ENCODE measurements at places on chromosomes 7 and 10.

GRCh38 chr7:2409745-2410414 is 6.5 kb downstream of the CHST12 start:
- DNase-seq = no peak

- no peak for DNase-seq
Observed at GRCh38 chr10:48463318-48464003, 141.4 kb downstream of the ARHGAP22 start.

- no peak for DNase-seq
Observed at GRCh38 chr7:151679071-151679708, 159.5 kb upstream of the RHEB start.

DNA sequence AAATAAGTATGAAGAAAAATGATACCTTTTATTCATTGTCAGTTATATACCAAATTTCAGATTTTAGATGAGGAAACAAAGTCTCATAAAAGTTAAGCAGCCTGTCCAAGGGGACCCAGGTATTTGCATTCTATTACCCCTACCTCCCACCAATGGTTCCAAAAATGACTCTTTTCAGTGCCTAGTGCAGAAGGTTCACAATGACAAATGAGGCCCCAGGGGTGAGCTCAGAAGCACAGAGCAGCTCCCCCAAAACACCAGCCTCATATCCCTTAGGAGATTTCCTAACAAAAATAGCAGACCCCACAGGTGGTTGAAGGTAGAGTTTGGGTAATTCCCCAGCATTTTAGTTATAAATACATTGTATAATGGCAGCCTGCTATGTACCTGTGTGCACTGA is 168.6 kb downstream of the REEP3 start:
- DNase-seq = no peak

GRCh38 chr7:116955340-116955739 is 2.0 kb downstream of the ST7 start:
- DNase-seq = no peak

DNA sequence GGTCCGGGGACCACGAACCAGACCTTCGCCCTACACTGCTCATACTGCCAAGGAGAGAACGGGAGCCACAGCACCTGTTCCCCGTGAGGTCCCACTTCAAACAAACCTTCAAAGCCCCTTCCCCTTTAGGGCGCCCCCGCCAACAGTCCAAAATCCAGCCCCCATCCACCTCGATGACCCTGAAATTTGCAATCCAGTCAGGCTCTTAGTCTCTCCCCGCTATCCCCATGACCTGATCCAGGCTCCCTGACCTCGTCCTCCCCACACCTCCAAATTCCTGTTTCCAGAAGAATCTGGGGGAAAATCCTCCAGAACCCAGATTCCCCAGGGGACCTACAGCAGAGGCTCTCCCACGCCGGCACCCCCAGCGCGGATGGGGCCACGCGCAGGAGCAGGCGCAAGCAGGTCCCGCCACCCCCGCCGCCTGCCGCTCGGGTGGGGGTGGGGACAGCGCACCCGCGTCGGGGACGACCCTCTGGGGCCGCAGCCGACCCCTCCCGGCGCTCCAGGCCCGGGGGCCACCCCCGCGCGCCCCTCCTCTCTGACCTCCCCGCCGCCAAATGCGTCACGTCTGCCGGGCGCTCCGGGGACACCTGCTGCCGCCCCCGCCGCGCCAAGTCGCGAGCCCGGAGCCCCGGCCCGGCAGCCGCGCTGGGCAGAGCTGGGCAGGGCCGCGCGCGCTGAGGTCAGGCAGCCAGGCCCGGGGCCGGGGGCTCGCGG is 753 bp downstream of the CAMK2B start:
- no peak for DNase-seq

- no peak for DNase-seq
Observed at GRCh38 chr10:78338717-78339116, 305.1 kb downstream of the RPS24 start.

GRCh38 chr10:74135452-74135851 is 15.2 kb downstream of the AP3M1 start:
- no peak for DNase-seq

DNA sequence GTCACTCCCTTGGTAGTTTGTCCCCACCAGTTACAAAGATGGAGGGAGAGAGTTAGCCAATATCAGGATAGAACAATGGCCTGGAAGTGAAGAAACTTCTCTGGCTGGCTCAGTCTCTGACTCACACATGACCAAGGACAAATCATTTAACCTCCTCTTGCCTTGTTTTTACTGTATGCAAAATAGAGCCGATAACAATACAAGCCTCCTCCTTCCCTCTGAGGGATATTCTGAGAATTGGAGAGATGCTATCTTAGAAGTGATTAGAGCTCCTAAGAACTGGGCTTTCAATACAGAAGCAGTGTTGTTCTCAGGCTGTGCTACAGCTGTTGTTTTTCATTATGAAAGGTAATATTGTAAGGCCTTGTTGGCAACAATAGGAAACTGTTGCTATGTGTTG is 87.7 kb upstream of the EGR2 start:
- DNase-seq = no peak

DNA sequence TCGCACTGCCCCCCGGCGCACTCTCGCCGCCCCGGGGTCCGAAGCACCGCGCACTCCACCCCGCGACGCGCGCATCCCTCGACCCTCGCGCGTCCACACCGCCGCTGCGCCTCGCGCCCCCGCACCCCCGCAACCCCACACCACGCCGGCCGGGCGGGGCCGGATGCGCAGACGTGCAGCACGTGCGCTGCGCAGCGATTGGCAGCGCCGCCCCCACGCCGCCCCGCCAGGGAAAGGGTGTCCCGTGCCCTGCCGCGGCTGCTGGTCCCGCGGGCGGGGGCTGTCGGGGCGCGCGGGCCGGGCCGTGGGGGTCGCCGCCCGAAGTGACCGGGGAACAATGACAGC is 53.7 kb upstream of the KDM7A start:
- peak; percentile 82 for DNase-seq

GRCh38 chr7:157687845-157688532 is 351.2 kb downstream of the DNAJB6 start:
- no peak for DNase-seq

GRCh38 chr10:58807629-58808022 is 295.0 kb downstream of the BICC1 start:
- no peak for DNase-seq

DNA sequence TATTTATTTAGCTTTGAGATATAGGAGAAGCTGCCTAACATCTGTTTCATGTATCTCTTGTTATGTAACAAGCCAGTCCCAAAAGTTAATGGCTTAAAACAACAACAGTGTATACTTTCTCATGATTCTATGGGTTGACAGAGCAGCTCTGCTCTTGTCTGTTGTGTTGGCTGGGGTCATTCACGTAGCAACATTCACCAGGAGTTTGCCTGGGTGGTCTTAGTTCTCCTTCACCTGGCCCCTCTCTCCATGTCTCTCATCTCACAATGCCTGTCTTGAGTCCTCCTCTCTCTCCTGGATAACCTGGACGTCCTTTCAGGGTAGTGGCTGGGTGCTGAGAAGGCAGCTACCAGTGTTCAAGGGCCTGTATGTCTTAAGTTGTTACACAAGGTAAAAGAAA is 27.5 kb downstream of the INPP5F start:
- DNase-seq = no peak

DNA sequence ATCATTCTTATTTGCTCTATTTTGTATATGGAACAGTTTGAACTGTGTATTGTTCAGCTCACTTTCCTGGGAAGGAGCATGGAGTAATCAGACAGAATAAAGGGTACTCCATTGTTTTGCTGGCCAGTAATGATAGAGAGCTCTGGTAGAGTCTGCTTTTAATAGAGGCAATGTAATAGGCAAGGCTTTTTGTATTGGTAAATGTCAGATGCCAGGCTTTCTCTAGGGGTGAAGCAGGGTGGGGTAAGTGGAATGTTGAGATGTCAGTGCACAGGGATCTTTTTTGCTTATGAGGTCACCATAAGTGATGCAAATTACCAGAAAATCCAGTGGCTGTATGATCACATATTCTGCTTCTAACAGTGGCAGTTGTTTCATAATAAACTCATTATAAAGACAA is 1088.3 kb upstream of the SORCS1 start:
- DNase-seq = no peak

- no peak for DNase-seq
Observed at GRCh38 chr7:25891591-25891990, 260.4 kb upstream of the NFE2L3 start.

DNA sequence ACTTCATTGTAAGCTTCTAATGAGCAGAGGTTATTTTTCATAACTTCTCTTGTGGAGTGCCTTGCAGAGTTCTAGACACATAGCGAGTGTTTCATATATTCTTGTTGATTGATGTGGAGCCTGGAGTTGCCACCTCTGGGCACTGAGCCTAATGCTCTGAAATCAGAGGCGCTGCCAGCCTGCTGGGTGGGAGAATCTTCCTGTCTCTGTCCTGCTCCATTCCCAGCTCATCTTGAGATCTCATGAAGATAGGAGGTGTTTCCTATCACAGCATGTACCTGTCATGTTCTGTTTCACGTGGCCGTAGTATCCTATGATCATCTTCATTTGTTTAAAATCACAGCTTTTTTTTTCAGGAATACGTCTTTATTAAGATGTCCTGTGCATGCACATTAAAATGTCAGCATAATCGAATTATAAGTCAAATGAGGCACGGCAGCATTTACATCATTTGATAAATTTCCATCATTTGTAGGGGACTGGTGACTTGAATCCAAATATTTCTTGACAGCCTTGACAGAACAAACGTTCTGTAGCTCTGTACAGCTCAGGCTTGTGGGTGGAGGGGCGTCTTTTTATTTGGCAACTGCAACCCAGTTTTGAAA is 393.0 kb downstream of the PHTF2 start:
- DNase-seq = no peak

- no peak for DNase-seq
Observed at GRCh38 chr7:79272066-79272669, 181.3 kb downstream of the MAGI2 start.

- DNase-seq = no peak
Observed at GRCh38 chr7:66013938-66014337, 31.9 kb upstream of the GUSB start.

DNA sequence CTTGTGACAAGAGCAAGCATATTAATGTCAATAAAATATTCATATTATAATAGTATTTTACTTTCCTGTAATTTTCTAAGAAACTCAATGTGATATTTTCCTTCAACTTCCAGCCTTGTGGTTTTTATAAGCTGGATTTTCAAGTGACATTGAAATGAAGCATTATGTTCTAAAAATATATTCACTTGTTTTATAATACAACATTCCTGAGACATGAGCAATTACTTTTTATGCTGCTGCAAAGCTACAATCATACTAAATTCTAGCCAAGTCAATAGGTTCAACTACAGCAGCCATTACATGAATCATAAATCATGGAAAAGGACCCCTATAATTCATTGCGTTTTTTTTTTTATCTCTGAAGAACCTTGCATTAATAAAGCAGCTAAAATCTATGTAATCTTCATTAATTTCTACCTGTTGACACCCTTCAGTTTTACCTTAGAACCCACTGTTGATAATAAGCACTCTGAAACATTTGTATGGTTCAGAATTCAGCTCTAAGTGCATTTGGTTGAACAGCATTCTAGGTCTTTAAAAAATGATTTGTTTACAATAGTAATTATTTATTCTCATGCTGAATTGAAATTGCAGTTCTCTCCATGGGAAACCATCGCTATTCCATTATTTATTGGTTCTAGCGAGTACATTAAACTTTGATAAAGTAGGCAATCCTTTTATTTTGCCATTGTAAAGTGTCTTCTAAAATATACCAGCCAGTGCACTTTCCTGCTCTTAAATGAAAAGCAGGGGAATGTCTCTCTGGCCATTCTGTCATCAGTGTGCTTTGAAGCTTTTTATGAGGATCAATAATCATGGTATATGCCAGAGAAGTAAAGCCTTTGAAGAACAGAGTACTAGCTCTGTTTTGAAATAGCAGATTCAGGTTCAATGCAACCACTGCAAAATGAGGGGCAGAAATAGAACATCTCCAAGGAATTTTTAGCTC is 132.6 kb downstream of the GNAT3 start:
- DNase-seq = no peak

DNA sequence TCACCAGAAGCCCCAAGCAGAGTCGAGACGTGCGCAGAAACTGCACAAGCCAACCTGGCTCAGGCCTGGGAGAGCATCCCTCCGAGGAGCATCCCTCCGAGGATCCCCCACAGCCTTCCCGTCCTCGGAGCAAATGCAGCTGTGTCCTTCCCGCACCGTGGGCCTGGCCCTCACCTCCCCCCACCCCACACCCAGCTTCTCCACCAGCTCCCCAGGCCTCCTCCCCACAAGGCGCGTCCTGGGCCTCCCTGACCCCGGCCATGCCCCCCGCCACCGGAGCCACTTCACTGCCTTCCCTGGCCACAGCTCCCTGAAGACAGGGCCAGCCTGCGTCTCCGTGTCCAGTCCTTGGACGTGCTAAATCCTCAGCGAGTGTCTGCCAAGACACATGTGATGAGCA is 60.6 kb downstream of the PTPRN2 start:
- DNase-seq = no peak

DNA sequence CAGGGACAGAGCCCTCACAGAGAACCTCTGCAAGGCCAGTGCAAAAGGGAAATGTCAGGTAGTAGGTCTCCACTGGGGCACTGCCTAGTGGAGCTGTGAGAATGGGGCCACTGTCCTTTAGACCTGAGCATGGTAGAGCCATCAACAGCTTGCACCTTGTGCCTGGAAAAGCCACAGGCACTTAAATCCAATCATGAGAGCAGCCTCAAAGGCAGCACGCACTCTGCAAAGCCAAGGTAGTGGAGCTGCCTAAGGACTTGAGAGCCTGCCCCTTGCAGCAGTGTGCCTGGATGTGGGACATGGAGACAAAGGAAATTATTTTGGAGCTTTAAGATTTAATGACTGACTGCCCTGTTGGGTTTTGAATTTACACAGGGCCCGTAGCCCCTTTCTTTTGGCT is 918.5 kb upstream of the POT1 start:
- DNase-seq = no peak

GRCh38 chr10:79561257-79561656 is 1.1 kb upstream of the SFTPA2 start:
- no peak for DNase-seq

- no peak for DNase-seq
Observed at GRCh38 chr10:49596836-49597235, 13.3 kb upstream of the SLC18A3 start.

GRCh38 chr10:47041396-47042198 is 130.4 kb downstream of the PTPN20 start:
- no peak for DNase-seq

GRCh38 chr7:112162142-112162766 is 43.9 kb downstream of the DOCK4 start:
- DNase-seq = no peak

DNA sequence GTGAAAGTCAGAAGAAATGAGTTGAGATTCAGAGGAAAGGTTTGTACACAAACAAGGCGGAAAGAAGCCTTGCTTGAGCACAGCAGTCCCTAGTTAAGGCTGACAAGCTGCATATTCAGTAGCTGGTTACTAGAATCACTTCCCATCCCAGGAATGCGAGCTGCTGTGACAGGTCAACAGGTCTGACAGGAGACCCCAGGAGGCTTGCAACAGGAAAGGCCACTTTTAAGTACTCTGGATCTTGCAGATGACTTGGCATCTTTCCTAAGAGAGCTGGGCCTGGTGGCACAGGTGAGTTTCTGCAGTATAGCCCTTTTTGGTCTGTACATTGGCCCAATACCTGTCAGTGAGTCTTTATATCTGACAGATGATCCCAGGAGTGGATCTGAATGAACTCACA is 35.7 kb upstream of the UNC5B start:
- DNase-seq = no peak

GRCh38 chr7:1100834-1101562 is 13.1 kb downstream of the GPER1 start:
- DNase-seq = no peak
